ENCODE measurements at places on chromosomes 1 and 21.
A peak's percentile ranks its signal among the peaks of the same experiment; 100 is the strongest.

DNA sequence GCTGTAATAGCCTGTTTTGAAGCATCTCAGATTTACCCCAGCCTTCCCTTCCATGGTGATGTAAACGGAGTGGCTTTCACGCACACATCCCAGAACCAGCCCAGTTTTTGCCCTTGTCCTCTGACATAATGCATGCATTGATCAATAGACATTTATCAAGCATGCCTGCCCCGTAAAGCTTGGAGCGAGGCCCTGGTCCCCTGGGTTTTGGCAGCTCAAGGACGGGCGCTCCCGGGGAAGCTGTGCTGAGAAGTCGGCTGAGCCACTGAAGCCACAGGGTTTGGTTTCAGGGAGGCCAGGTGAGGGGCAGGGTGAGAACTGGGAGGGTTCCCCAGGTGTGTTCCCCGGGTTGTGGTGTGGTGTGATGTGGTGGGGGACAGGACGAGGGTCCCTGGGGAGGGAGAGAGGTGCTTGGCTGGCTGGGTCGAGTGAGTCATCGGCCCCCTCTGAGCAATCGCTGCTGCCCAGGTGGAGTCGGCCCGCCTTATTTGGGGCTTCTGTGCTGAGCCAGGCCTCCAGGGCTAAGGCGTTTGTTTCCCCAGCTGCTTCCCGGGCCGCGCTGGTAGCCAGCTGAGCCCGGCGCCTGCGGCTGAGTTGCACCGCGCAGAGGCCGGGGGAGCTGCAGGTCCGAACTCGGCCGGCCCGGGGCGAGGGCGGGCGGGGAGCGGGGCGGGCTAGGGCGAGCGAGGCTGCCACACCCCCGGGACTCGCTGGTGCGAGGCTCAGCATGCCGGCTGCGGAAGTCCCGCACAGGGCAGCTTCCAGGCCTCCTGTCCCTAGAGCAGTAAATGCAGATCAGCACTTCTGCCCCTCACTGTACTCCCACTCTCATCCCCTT, 23.6 kb downstream of the ATP2B4 start:
- no peak for DNase-seq

DNA sequence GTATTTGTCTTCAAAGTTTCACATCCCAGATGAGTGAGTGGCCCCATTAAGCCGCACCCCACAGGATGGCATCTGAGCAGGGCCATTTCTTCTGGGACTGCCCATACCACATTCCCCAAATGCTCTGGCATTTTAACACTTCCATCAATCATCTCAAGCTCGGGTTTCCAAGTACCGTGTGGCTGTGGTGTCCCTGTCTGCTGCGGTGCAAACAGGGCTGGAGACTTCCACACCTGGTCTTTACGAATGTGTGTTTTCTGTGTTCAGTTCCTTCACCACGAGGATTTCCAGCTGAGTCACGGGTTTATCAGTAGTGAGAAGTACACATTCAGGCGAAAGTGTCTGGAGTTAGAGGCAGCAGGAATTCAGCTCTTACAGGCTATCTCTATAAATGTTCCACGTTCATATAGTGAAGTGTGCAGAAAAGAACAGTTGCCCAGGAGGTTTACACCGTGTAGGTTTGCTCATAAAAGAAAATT, 195.2 kb downstream of the RHOU start:
- peak; percentile 42 for DNase-seq

- DNase-seq: no peak
Observed at GRCh38 chr1:241276391-241276790, 80.6 kb downstream of the RGS7 start.

DNA sequence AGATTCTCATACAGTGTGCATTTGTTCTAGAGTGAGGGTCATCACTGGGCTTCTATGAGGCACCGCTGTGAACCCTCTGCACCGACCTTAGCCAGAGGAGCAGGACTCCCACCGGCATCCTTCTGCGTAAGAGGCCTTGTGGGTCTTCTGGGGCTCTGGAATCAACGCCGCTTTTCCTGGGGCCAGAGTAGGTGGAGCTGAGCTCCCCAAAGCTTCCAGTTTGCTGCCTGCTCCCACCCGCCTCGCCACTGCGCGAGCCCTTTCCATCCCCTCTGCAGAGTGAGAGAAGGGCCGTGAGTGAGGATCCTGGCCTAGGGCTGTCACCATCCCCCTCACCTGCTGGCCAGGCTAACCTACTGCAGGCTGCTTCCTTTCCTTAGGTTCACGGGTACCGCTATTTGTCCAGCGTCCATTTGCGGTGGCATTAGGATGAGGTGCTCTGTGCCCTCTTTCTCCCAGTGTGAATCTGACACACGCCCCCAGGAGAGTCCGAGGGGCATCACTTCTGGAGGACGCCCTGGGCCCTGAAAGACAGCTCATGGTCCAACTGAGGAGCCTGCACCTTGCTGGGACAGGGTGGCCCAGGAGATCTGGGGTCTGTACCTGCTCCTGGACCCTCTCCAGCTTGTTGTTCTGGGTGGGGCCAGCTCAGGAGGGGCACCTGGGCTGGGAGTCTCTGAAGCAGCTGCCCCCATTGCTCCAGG, 36.2 kb downstream of the UMODL1 start:
- no peak for DNase-seq

DNA sequence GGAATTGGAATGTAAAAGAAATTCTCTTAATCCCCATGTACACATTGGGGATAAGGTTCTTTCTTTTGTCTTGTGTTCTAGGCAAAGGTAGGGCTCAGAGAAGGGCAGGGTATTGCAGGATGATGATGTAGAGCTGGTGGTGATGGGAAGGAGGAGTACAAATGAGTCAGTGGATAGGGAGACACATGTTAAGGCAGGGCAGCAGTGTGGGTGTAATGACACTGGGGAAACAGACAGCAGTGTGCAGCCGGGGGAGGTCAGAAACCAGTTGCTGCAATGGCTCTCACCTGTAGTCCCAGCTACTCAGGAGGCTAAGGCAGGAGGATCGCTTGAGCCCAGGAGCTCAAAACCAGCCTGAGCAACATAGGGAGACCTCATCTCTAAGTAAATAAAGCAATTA, 5.1 kb downstream of the NLRP3 start:
- no peak for DNase-seq

GRCh38 chr21:42129300-42130266, 58.5 kb downstream of the UMODL1 start:
- no peak for DNase-seq

- DNase-seq: no peak
Observed at GRCh38 chr1:215529111-215529510, 38.0 kb upstream of the KCTD3 start.

DNA sequence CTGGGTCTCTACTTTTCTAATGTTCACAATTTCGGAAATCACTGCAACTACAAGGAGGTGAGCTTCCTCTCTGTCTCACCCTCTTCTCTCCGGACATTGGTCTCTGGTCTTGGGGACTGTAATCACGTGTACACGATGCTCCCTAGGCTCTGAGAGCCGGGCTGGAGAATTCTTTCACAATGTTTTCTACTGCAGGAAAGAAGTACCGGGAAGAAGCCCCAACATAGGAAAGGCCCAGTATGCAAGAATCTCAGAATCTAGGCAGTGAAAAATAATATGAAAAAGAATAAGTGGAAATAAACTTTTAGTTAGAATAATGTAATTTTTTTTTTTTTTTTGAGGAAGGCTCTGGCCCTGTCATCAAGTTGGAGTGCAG, 13.5 kb upstream of the HJV start:
- peak; percentile 40 for DNase-seq

- no peak for DNase-seq
Observed at GRCh38 chr1:207328908-207329440, 7.5 kb downstream of the CD55 start.

GRCh38 chr1:228339059-228339704, 67.5 kb downstream of the TRIM11 start:
- no peak for DNase-seq

DNA sequence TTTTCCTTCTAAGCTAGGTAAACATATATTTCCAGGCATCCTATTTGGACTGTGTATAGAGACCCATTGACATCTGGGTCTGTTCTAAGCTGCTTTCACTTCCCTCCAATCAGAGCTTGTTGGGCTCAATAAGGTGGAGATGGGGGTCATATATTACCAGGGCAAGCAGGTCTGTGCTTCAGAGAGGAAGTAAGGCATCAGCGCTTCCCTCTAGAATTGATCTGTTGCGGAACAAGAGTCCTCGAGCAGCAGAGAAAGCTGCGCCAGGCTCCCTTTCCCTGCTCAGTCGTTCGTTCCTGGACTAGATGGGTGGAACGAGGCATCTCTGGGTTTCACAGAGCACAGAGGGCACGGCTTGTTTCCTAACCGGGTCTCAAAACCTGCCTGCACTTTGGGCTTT, 63.5 kb downstream of the DISC1 start:
- DNase-seq: no peak
